ENCODE measurements at places on chromosomes 1 and 21.
A peak's percentile ranks its signal among the peaks of the same experiment; 100 is the strongest.

- no peak for DNase-seq
Measured at GRCh38 chr1:2508180-2508579, 18.2 kb downstream of the PANK4 start.

GRCh38 chr1:23403355-23403734 is 21.2 kb downstream of the TCEA3 start:
- no peak for DNase-seq

DNA sequence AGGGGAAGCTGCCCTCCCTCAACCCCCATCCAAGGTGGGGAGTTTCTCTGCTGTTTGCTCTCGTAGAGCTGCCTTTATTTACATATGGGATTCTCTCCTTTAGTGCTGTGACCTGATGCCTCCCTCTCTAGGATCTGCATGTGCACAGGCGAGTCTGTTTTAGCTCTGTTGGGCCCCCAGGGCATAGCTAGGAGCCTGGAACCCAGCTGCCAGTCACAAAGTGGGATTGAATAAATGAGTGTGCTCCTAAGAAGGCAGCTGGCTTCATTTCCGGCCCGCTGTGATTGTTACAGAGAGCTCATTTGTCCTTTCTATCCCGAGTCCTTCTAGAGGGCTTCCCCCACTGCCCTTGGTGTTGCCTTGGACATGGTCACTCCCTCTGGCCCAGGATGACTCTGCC is 176.6 kb downstream of the GRIK3 start:
- no peak for DNase-seq

DNA sequence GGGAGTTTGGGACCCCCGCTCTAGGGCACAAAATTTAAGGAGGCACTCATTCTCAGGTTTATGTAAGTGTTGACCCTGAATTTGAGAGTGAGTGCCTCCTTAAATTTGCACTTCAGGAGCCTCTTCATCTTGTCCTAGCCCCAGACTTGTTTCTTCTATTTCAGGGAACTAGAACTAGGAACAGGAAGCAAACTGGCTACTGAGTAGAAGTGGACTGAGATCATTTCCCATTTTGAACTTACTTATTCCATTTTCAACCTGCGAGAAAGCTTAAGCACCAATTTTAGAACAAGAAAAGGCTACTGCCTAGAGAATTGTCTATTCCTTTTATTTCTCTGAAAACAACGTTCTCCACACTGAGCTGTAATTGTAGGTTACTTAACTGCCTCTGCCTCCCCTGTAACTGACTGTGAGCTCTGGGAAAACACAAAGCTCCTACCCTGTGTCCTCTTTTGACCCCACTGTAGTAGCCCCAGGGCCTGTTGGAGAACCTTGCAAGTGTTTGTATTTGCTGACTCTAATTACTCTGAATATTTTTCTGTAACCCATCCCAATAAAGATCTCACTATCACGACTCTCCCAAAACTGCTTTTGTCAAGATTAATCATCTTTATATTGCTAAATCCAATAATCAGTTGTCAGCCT is 2.5 kb downstream of the PPT1 start:
- no peak for DNase-seq

DNA sequence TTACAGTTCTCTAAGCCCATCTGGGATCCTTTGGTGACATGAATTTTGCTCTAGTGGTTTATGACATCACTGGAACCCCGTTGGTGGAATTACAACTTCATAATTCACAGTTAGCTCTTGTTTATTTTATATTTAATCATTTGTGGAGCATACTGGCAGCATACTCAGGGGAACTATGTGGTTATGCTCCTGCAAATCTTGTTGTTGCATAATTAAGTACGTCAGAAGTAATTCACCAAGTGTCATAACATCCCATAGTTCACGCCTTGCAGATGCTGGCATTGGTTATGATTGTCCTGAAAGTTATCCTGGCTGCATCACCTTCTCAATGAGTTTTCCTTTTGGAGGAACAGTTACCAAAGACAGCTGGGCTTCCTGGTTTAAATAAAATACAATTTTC is 16.5 kb downstream of the PRRX1 start:
- no peak for DNase-seq

GRCh38 chr1:69171248-69171647 is 396.5 kb upstream of the LRRC7 start:
- DNase-seq: no peak

DNA sequence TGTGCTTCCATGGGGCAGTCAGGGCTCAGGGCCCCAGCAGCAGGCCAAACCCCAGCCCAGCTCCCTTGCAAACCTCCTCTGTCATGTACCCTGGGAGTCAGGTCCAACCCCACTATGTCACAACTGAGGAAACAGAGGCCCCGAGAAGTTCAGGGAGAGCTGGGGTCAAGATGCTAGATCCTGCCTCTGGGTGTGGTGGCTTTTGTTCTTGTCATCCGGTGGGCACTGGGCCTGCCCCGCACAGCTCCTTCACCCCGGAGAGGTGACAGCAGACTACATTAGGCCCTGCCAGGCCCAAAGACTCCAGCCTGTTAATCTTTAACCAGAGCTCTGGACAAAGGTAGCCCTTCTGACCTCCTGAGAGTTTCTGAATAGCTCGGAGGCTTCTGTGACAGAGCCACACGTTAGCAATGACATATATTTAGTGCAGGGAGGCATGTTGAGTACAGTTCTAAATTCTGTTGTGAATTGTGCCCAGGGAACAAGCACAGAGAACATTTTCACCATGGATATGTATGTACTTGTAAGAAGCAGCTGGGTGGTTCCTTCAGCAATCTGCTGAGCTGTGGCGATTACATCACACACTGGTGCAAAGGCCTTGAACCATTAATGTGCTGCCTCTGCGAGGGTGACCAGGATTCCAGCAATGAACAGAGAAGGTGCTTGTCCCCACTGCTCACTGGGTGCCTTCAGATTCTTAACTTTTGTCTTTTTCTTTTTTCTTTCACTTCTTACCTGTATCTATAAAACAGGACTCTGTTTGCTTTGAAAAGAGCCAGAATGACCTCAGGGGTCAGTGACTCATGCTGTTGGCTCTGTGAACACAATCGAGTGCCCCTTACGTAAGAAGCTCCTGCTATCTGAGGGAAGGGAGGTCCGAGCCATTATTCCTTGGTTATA is 102.8 kb downstream of the RHOU start:
- no peak for DNase-seq

GRCh38 chr1:43073490-43074230 is 98.4 kb downstream of the EBNA1BP2 start:
- DNase-seq: peak; percentile 82

DNA sequence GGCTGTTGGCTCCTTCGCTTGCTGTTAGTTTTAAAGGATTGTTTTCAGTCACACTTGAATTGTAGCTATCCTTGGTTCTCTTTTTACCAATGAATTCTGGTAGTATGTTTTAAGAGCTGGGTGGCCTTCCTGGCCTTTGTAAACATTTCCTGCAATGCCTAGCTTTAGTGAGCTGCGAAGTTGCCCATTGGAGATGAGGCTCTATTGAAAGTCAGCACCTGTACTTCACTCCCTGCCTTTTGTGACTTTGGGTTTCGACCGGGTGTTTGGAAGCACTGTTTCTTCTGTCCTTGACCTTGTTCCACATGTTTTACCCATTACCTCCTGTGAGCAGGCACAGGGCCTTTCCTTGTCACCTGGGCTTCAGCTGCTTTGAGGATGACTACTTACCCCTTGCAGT is 64.7 kb downstream of the DYRK1A start:
- DNase-seq: no peak

DNA sequence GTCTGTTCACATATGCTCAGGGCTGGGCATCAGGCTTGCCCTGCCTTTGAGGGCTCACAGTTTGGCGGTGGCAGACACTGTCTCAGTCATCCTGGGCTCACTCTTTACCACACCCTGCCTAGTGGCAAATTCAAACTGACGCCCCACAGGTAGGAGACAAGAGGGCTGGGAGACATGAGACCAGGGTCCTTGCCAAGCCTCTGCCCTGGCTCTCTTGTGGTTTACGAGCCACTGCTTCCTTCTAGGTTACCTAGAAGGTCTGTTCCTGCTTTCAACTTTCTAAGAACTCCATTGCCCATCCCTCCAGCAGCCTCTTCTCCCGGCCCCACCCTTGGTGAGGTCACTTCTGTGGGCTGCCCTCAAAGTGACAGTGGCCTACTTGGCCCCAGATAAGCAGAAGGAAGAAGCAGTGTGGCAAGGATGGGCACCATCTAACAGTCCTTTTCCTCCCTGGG is 10.5 kb downstream of the KIF21B start:
- peak; percentile 56 for DNase-seq

- DNase-seq: no peak
Measured at GRCh38 chr1:167548059-167548932, 5.3 kb downstream of the CREG1 start.

GRCh38 chr1:206912445-206913095 is 9.2 kb downstream of the FCMR start:
- DNase-seq: peak; percentile 80

- DNase-seq: no peak
Measured at GRCh38 chr1:172761581-172762486, 102.9 kb downstream of the FASLG start.

DNA sequence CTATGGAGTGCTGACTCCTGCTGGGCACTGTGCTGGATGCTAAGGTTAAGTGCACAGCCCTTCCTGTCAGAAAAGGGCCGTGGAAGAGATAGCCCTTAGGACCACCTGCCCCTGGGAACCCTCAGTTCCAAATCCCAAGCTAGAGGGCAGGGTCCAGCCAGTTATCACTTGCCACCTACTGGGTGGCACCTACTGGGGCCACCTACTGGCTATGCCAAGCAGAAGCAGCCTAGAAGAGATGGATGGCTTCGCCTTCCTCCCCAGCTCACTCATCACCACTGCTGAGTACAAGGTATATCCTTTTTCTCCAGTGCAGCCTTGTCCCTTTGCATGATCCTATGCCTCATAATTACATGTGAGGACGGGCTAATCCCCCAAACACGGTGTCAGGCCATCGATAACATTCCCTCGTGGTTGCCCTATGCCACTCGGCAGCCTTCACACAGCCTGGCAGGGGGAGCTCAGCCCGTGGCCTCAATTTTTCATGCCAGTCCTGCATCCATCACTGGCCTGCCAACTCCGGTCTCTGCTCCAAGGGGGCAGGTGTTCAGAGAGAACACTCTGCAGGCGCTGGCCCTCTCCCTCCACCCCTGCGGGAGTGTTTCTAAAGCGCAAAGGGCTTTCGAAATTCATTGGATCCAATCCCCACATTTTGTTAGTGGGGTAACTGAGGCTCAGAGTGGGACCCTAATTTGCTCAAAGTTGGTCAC is 49.0 kb downstream of the SYT2 start:
- no peak for DNase-seq

DNA sequence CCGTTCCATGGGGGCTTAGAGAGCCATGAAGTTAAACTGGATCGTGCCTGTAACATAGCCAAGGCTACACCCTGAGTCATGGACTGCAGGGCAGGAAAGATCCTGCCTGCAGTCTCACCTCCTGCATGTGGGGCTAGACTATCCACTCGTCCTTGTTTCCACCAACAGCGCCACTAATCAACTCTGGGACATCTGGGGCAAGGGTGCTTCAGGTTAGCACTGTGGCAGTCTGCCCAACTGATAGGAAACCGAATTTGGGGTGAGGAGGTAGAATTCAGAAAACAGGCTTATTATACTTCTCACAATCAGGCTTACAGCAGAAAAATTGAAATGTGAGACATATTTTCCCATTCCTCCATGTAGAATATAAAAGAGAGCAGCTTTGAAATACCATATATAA is 85.2 kb upstream of the ADAM30 start:
- no peak for DNase-seq
